ENCODE measurements at places on chromosomes 7 and 10.

GRCh38 chr10:50248598-50248997 lies 2.7 kb downstream of the ASAH2 start:
- H3K27me3 ChIP-seq = peaks cover 5% of the 10 kb centered on the region
- no peak overlapping the region for H3K27ac ChIP-seq

- peaks cover 33% of the 10 kb centered on the region for H3K36me3 ChIP-seq
- no peaks in the 10 kb centered on the region for H3K27me3 ChIP-seq
- peak within 1 kb of the TSS; percentile 8 for H3K27ac ChIP-seq
- peak within 1 kb of the TSS; percentile 90 for H3K4me3 ChIP-seq
- DNase-seq = peak; percentile 96
- H3K4me1 ChIP-seq = peaks cover 17% of the 10 kb centered on the region
These were observed at the start of gene HIF1AN for GRCh38 chr10:100535715-100536353. TSS of gene HIF1AN (plus strand) at chr10:100535943. CDS start at chr10:100535959, 16 bp downstream.

DNA sequence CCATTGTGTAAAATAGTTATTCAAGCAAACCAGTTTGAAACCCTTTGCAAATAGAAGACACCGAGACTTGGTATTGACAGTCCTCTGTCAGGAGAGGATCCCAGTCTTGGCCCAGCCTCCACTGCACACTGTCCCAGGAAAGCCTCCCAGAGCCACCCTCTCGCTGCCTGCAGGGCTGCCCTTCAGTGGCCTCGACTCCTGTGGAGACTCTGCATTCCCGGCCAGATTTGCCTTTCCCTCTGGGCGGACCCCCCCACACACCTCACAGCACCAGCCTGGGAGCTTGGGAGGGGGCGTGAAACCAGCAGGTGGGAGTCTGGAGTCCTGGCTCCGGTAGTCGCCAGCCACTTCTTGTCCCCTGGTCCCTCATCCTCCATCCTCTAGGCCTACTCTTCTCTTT lies 48.7 kb downstream of the GRK5 start:
- no peaks in the 10 kb centered on the region for H3K4me1 ChIP-seq
- H3K27me3 ChIP-seq = no peaks in the 10 kb centered on the region
- no peaks in the 10 kb centered on the region for H3K36me3 ChIP-seq
- no peak for DNase-seq

DNA sequence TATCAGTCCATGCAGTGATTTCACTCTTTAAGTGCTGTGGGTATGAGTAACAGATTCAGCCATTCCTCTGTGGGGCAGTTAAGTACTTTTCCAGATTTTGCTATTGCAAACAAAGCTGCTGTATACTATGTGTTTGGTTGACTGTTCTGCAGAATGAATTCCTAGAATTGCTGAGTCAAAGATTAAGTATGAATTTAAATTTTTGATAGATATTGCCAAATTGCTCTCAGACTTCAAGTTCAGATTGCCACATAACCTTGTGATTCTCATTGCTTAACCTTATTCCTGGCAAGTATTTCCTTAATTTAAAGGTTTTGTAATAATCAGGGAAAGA lies 21.6 kb upstream of the SAR1A start:
- H3K27me3 ChIP-seq = no peaks in the 10 kb centered on the region
- no peak overlapping the region for H3K27ac ChIP-seq
- DNase-seq = peak; percentile 69
- no peak overlapping the region for H3K4me3 ChIP-seq
- H3K36me3 ChIP-seq = no peaks in the 10 kb centered on the region

DNA sequence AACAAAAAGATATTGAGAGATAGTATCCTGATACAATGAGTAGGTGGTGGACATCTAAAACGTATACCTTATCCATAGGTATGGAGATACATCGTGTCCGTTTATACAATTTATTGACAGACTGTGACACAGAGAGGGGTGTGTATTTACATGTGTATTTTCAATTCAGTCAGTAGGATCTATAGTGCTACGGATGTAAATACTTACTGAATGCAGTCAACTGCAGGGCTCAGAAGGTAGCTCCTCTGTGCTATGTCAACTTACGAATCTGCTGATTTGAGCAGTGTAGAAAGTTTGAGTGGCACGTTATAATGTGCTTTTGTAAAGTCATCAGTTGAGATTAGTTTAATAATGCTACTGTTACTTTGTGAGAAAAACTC lies 626 bp downstream of the ZNF804B start:
- no peak for DNase-seq
- no peak overlapping the region for H3K27ac ChIP-seq
- no peaks in the 10 kb centered on the region for H3K4me1 ChIP-seq
- H3K36me3 ChIP-seq = no peaks in the 10 kb centered on the region
- H3K4me3 ChIP-seq = no peak overlapping the region

GRCh38 chr7:22179442-22179879 lies 177.5 kb downstream of the RAPGEF5 start:
- no peaks in the 10 kb centered on the region for H3K27me3 ChIP-seq
- H3K4me1 ChIP-seq = peaks cover 4% of the 10 kb centered on the region
- no peaks in the 10 kb centered on the region for H3K36me3 ChIP-seq
- no peak for DNase-seq

GRCh38 chr10:60267802-60268201 lies 121.9 kb downstream of the ANK3 start:
- DNase-seq = no peak
- no peak overlapping the region for H3K27ac ChIP-seq

DNA sequence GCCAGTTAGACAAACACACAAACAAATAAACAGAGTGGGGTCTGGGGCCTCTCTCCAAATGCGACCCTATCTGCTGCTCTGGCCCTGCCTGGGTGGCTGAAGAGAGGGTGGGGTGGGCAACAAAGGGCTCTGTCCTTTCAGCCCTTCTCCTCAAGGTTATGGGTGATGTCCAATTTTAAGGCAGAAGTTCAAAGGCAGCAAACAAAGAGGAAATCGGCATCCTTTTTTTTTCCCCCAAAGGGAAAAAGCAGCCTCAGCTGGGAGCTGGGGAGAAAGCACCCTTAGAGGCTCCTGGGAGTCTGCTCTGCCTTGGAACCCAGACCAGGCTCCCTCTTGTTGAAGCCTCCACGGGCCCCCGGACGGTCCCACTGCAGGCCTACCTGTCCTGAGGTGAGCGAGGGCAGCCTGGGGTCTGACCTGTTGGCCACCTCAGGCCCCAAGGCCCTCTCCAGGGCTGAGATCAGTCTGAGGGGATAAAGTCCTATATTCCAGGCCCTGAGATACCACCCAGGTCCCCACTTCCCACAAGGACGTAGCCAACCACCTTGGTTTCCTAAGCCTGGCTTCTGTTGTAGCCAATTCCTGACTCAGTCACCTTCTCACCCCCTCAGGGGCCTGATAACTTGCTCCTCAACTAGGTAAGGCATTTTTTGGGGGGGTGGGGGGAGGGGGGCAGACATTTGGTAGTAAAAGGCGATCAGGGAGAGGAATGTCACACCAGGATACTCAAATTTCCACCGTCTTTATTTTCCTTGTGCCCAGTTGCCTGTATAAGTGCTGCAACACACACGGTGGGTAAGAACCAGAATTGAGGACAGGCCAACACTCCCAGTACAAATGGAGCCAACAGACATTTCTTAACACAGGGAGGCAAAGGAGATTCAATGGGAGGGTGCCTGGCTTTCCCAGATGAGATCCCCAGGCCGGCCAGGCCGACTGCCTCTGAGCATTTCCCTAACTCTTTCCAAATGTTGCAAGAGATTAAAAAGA lies 4.3 kb downstream of the HOXA11 start:
- peaks cover 52% of the 10 kb centered on the region for H3K27me3 ChIP-seq
- H3K27ac ChIP-seq = no peak overlapping the region
- no peak for DNase-seq
- no peaks in the 10 kb centered on the region for H3K36me3 ChIP-seq
- no peak overlapping the region for H3K4me3 ChIP-seq

GRCh38 chr7:157475601-157476000 lies 138.8 kb downstream of the DNAJB6 start:
- no peak overlapping the region for H3K27ac ChIP-seq
- H3K36me3 ChIP-seq = no peaks in the 10 kb centered on the region
- no peak overlapping the region for H3K4me3 ChIP-seq
- no peak for DNase-seq
- H3K27me3 ChIP-seq = no peaks in the 10 kb centered on the region

- no peak for DNase-seq
These were observed 992 bp upstream of the MGMT start for GRCh38 chr10:129465796-129466702.

DNA sequence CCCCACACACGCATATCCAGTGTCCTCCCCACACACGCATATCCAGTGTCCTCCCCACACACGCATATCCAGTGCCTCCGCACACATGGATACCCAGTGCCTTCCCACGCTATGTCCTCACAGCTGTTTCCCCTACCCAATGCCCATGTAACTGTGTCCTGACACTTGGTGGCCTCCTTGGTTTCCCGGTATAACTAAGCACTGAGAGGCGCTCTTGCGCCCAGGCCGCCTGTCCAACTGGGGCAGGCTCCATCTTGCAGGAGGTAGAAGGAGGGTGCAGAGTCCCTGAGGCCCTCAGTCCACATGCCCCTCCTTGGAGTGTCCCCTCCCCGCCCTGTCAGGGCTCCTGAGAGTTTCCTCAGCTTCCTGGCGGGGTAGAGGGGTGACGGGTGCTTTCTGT lies 535.6 kb downstream of the DNAJB6 start:
- H3K27me3 ChIP-seq = no peaks in the 10 kb centered on the region
- no peak for DNase-seq
- H3K4me1 ChIP-seq = peaks cover 13% of the 10 kb centered on the region
- no peak overlapping the region for H3K27ac ChIP-seq
- no peak overlapping the region for H3K4me3 ChIP-seq
- H3K36me3 ChIP-seq = no peaks in the 10 kb centered on the region

DNA sequence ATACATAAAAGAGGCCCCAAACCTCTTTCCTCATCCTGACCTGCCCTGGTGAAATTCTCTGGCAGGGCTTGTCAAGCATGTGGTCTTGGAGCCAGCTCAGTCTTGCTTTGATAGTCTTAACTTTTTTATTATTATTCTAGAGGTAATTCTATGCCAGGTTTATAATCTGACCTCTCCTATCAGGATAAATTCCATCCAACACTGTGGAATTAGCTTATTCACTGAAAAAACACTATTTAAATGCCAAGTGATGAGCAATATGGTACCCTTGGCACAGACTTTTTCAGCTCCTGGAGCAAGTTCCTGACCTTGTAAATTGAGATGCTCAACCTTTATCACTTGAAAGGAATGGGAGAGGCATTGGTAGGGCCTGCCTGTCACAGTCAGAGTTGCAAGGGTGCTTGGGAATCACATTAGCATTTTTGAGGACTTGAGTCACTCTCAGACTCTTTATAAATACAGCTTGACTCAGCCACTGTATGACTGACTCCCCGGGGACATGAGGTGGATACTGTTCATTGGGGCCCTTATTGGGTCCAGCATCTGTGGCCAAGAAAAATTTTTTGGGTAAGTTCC lies at the start of gene CPA4:
Gene CPA4, plus strand, starts transcription at position 480 of the 576 bp plus-strand sequence. Its CDS starts 20 bp downstream, at position 500.
- no peak within 1 kb of the TSS for H3K4me3 ChIP-seq
- H3K27me3 ChIP-seq = no peaks in the 10 kb centered on the region
- no peak within 1 kb of the TSS for H3K27ac ChIP-seq

- peak; percentile 18 for DNase-seq
- peaks cover 9% of the 10 kb centered on the region for H3K4me1 ChIP-seq
- H3K4me3 ChIP-seq = peak overlapping the region; percentile 57
- peak overlapping the region; percentile 30 for H3K27ac ChIP-seq
- peaks cover 20% of the 10 kb centered on the region for H3K27me3 ChIP-seq
These were observed 248.5 kb downstream of the DNAJB6 start for GRCh38 chr7:157585113-157585861.

- no peak for DNase-seq
- no peak overlapping the region for H3K27ac ChIP-seq
- H3K4me3 ChIP-seq = no peak overlapping the region
- H3K36me3 ChIP-seq = no peaks in the 10 kb centered on the region
- H3K4me1 ChIP-seq = no peaks in the 10 kb centered on the region
These were observed 48.1 kb downstream of the ADAM22 start for GRCh38 chr7:87982116-87982515.

DNA sequence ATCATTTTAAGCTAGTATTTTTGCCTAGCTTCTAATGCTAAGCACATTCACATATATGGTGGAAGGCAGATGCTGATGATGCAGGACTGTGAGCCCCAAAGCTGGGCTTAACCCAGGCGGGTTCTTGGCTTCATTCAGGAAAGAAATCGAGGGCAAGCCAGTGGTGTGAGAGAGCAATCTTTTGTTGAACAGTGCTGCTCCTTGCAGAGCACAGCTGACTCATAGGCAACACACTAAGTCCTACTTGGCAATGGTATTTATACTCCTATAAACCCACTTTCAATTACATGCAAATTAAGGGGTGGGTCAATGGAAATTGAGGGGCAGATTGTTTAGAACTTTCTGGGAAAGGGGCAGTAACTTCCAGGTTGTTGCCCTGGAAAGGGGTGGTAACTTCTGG lies 42.0 kb upstream of the CELF2 start:
- H3K36me3 ChIP-seq = no peaks in the 10 kb centered on the region
- no peak for DNase-seq
- no peak overlapping the region for H3K27ac ChIP-seq

GRCh38 chr10:344582-345200 lies 209.4 kb downstream of the ZMYND11 start:
- H3K4me1 ChIP-seq = no peaks in the 10 kb centered on the region
- H3K4me3 ChIP-seq = no peak overlapping the region
- H3K27me3 ChIP-seq = no peaks in the 10 kb centered on the region
- H3K27ac ChIP-seq = no peak overlapping the region
- H3K36me3 ChIP-seq = no peaks in the 10 kb centered on the region

DNA sequence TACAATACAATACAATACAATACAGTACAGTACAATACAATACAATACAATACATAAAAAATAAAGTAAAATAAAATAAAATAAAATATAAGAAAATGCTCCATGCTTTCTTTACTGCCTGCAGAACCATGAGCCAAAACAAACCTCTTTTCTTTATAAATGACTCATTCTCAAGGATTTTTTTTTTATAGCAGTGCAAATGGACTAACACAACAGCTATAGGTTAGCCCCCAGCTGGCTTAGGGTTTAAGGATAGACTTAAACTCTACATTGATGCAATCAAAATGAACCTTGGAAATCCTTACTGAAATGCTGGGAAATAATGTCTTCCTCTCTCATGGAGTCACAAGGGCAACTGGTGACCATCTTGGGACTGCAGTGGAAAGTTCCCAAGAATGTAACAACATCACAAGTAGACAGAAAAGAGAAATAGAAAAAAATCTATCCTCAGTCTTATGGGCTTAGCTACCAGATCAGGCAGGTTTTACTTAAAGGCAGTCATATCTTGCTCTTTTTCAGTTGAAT lies 348.9 kb downstream of the ARL4A start:
- H3K4me3 ChIP-seq = no peak overlapping the region
- no peaks in the 10 kb centered on the region for H3K27me3 ChIP-seq
- no peak for DNase-seq
- no peaks in the 10 kb centered on the region for H3K4me1 ChIP-seq
- no peaks in the 10 kb centered on the region for H3K36me3 ChIP-seq

GRCh38 chr7:46658281-46658680 lies 737.2 kb upstream of the IGFBP3 start:
- no peaks in the 10 kb centered on the region for H3K4me1 ChIP-seq
- H3K27me3 ChIP-seq = no peaks in the 10 kb centered on the region
- no peak overlapping the region for H3K27ac ChIP-seq

- no peaks in the 10 kb centered on the region for H3K36me3 ChIP-seq
- DNase-seq = no peak
- no peak overlapping the region for H3K27ac ChIP-seq
- H3K4me1 ChIP-seq = peaks cover 11% of the 10 kb centered on the region
These were observed 8.5 kb downstream of the UNC5B start for GRCh38 chr10:71220689-71221540.

- no peak for DNase-seq
- H3K4me3 ChIP-seq = no peak overlapping the region
- peaks cover 2% of the 10 kb centered on the region for H3K4me1 ChIP-seq
- H3K27ac ChIP-seq = no peak overlapping the region
- no peaks in the 10 kb centered on the region for H3K36me3 ChIP-seq
These were observed 30.2 kb upstream of the GIMAP8 start for GRCh38 chr7:150420242-150420641.

GRCh38 chr10:71725998-71726579 lies 6.5 kb upstream of the C10orf105 start:
- H3K4me3 ChIP-seq = peak overlapping the region; percentile 54
- DNase-seq = peak; percentile 53
- H3K27me3 ChIP-seq = no peaks in the 10 kb centered on the region
- H3K27ac ChIP-seq = peak overlapping the region; percentile 90
- peaks cover 2% of the 10 kb centered on the region for H3K36me3 ChIP-seq

Data from CD14-positive monocyte (primary cell).